ENCODE measurements at places on chromosomes 7 and 10. TPM values are rescaled to one million over a fixed set of nuclear protein-coding genes. Genes with fewer than 3 reads are reported as not detected.

MBLAC1 gene
- total RNA-seq: 0.73 TPM

KCNIP2 gene
- 1.2 TPM for total RNA-seq

WNT2 gene
- 0.73 TPM for total RNA-seq

SPOCK2 gene
- under 0.01 TPM for total RNA-seq

CTAGE15 gene
- not detected for total RNA-seq

CDHR3 gene
- 23.5 TPM for total RNA-seq

C10orf67 gene
- total RNA-seq: under 0.01 TPM

AVPI1 gene
- 20.9 TPM for total RNA-seq

PILRB gene
- total RNA-seq: 11.5 TPM

INHBA gene
- 2.5 TPM for total RNA-seq

ADAM8 gene
- total RNA-seq: 0.73 TPM

ERVW-1 gene
- not detected for total RNA-seq

TMEM178B gene
- under 0.01 TPM for total RNA-seq

OSBPL3 gene
- 20.6 TPM for total RNA-seq

ENTPD1 gene
- total RNA-seq: not detected

PHYHIPL gene
- total RNA-seq: not detected

CHRM2 gene
- total RNA-seq: not detected

FGL2 gene
- 0.20 TPM for total RNA-seq

MRC1 gene
- not detected for total RNA-seq

BZW2 gene
- total RNA-seq: 96.3 TPM

NCAPG2 gene
- total RNA-seq: 31.7 TPM

SGPL1 gene
- total RNA-seq: 15.8 TPM

DNAJC9 gene
- total RNA-seq: 24.6 TPM

SPRN gene
- 0.37 TPM for total RNA-seq

DCLRE1A gene
- 4.0 TPM for total RNA-seq

ADCY1 gene
- total RNA-seq: 1.1 TPM

TM9SF3 gene
- 87.8 TPM for total RNA-seq

ANKRD30A gene
- total RNA-seq: not detected

All from subcutaneous preadipocyte (primary cell).